ENCODE measurements at places on chromosomes 2 and 18.

DNA sequence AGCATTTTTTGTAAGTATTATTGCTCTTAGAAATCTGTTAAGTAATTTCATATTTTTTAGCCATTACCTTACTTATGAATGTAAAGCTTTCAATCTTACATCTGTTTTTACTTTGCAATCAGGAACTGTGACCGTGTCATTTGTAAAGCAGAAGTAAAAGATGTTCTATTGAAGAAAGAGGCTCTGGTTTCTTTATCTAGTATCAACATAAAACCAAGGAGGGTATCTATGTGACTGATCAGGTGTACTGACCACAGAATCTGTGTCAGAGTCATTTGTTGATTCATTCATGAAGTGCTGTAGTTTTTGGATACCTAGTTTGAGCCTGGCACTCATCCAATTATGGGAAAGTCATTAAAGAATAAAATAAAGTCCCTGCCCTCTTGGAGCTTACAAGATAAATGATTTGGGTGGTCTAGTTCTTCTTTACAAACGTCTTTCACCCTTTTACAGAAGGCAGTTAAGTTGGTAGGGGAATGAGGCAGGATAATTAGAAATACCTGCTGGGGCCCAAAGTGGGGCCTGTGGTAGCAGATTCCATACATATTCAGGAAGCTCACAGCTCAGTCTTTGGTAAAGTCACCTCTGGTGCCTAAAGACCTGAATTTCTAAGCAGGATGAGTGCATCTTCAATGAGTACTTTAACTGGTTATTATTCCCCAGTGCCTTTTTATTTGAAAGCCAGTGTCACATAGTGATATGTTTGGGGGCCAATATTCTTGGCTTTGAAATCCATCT is 260.6 kb upstream of the NT5C1B start:
- no peak for DNase-seq

- DNase-seq, result no peak
Observed at GRCh38 chr2:231935207-231935524, 9.0 kb upstream of the NPPC start.

DNA sequence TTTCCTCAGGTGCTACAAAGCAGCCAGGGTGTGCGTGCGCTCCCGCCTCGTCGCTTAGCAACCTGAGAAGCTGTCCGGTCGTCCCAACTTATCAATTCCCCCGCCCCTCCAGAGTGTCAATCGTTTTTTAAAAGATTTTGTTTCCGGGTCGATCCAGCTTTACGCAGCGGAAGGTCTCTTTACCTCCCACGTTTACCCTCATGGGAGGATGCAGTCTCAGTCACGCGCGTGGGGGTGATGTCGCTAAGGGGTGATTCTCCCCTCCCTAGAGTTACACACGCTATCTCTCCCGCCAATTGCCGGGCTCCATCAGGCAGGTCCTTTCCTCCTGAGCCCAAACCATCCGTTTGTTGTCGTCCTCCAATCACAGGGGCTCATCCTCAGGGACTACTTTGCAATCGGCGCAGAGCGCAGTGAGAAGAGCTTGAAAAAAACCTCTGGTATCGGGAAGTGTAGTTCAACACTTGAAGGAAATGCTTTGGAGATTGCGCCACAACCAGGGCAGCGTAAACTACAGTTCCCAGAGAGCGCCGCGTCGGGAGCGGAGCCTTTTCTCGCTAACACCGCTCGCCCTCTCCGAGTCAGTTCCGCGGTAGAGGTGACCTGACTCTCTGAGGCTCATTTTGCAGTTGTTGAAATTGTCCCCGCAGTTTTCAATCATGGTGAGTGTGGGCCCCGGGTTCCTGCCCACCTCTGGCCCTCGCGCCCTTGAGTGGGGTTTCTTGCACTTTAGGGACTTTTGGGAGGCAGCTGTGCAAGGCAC is at the start of the genes MDH1 and WDPCP:
Gene MDH1 (plus strand): TSS at position 579 of the 763 bp plus-strand sequence. CDS start 81 bp downstream, at position 660.
Gene WDPCP (minus strand): TSS at position 93 of the 763 bp plus-strand sequence. CDS start 206 bp downstream, outside the sequence.
- DNase-seq, result peak; percentile 98

GRCh38 chr2:232008907-232009638 is 47.6 kb downstream of the DIS3L2 start:
- DNase-seq, result peak; percentile 5

- DNase-seq, result no peak
Observed at GRCh38 chr2:68104111-68104835, 41.5 kb upstream of the C1D start.

DNA sequence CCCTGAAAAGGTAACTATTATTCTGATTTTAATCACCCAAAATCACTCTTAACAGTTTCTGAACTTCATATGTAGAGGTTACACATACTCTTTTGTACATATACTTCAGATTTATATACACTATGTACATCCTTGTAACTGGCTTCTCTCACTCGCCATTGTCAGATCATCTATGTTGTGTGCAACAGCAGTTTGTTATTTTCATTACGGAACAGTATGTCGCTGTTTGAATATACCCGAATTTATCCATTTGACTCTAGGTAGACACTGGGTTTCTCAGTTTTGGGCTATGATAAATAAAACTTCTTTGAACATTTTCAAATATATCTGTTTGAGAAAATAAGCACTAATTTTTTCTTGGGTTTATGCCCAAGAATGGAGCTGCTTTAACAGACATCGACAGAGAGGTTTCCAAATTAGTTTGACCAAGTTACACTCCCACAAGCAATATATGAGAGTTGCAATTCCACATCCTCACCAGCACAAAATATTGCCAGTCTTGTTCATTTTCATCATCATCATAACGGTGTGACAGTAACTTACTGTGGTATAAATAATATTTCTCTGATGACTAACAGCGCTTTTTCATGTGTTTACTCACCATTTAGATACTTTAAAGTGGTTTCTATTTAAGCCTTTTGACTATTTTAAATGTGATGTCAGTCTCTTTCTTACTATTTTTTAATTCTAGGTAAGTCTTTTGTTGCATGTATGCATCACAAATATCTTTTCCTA is 80.9 kb downstream of the SMC6 start:
- peak; percentile 32 for DNase-seq

DNA sequence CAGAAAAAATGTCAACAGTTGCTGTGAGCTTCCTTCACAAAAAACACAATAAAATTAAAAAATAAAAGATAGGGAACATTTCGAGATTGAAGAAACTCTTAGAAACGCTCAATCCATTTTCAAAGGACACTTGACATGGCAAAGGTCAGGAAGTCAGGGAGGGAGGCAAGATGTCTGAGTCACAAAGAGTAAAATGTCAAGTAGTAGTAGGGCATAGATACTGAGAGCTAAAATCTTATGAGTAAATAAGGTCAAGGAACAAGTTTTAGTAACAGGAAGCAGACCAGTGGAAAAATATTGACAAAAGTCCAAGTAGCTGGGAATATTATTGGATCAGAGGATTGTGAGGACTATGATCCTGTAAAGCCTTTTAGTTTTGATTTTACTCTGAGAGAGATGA is 495.6 kb downstream of the TMX3 start:
- DNase-seq, result no peak

DNA sequence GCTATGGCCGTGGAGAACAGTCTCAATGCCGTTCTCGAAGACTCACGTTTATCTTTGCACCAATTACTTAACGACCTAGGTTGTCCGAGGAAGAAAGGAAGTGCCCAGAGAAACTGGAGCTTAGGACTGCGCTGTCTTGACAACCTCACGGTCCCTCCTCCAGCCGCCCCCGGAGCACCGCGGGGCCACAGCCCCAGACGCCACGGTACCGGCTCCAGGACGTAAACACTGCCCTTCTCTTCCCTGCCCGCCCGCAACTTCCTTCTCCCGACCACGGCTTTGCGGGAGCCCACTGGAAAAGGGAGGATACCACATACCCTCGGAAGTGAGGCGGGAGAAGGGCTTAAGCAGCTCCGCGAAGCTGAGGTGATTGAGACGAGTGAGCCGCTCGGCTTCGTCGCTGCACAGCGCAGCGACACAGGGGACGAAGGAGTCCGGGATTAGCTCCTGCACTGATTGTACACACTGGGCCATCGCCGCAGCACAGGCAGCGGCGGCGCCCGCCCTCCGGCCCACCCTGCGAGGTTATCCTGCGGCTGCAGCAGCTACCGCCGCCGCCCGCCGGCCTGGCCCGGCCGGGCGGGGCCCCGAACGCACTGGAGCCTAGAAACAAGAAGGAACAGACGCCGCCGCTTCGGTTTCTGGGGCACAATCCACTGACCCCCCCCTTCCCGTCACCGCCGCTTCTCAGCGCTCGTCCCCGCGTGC is 483 bp downstream of the TRAPPC8 start:
- DNase-seq, result no peak

DNA sequence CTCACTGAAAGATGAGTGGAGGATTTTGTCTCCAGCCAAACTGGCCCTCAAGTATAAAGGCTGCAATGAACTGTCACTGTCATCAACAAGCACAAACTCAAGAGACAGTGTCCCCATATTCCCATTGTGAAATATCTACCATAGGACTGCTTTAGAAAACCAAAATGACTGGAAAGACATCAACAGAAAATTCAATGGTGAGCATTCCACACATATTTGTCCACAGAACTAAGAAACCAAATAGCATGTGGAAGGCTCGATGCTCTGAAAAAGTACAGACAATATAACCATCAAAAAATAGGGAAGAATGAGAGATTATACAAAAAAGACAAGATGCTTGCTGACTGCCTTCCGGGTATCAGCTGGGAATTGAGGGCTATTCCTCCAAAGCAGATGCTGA is 37.6 kb downstream of the TGFBRAP1 start:
- DNase-seq, result no peak

- no peak for DNase-seq
Observed at GRCh38 chr2:221153226-221153625, 418.9 kb downstream of the EPHA4 start.

- no peak for DNase-seq
Observed at GRCh38 chr2:201858281-201859184, 52.2 kb downstream of the CDK15 start.

GRCh38 chr2:144449028-144449406 is 70.9 kb downstream of the ZEB2 start:
- DNase-seq, result no peak

DNA sequence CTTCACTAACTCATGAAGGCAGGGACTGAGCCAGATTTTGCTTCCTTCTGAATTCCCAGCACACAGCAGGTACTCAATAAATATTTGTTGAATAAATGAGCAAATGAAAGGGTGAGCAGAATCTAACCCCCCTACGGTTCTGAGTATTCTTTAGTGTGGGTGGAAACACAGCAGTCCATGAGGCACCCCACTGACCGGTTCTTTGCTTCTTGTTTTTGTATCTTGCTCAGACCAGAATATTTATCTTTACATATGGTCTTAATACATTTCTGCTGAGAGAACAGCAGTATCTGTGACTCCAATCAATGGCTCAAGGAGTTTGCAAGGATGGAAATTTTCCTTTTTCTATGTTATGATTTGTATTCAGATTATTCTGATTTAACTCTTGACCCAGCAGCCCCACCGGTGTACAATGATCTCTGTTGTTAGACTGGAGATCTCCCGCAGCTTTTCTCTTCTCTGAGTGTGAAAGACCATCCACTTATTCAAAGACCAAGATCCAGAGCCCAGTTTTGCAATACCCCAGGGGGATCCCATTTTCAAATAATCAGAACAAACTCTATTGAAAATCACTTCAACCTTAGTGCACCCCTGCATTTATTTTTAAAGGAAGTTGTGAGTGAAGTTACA is 506.5 kb upstream of the TNP1 start:
- no peak for DNase-seq

DNA sequence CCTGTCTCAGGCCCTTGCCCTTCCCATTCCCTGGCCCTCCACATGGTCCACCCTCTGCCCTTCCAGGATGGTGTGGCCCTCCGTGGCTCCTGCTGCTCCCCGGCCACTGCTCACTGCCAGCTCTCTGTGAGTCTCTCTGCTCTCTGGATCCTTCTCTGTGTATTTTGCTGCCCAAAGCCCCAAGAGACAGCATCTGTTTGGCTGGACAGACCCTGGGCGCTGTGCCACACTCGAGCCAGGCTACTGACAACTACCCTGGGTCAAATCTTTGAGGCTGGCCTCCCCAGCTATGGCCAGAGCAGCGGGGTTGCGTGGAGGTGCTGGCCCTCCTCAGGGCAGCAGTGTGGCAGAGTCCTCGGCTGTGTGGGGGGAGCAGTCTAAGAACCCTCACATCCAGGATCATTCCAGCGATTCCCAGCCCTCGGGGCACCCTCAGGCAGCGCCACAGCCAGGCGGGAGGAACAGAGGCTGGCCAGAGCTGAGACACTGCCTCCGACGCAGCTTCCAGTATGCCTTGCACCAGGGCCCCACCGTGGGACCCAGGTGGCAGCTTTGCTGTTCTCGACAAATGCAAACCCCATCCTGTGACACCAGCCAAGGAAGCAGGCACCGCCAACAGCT is 139.4 kb upstream of the GLI2 start:
- DNase-seq, result no peak

- DNase-seq, result no peak
Observed at GRCh38 chr2:210188755-210189154, 17.5 kb upstream of the KANSL1L start.

DNA sequence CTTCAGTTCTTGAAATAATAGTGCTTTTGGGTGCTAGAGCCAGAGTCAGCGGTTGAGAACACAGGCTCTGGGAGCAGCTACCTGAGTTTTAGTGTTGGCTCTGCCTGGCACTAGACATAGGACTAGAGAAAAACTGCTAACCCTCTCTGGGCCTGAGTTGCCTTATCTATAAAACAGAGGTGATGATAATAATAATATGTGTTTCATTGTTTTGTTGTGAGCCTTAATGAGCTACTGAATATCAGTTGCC is 391.7 kb downstream of the PTPRM start:
- no peak for DNase-seq

DNA sequence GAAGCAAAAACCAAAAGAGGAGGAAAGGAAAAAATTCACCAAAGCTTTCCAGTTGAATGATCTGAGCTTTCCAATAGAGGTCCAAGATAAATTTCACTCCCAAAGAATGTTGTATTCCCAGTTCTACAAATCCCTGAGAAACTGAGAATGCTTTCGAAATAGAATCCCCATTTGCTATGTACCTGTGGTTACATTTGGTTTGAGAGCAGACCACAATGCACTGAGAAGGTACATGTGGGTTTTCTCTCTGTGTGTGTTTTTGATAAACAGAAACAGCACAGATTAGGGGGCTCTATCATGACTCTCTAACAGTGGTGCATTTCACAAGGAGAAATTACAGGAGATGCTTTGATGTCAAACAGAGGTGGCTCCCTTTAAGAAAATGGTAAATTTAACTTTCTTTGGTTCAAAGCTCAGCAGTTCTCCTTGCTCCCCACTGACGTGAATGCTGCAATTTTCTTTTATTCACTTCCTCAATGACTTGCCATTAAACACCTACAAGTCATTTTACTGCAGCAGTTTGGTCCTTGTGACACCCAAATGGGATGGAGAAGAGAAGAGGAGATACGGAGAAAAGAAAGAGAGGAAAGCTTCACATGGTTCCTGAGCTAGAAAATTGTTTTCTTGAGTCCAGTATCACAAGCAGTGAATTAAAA is 108.7 kb downstream of the EPHA4 start:
- no peak for DNase-seq

Data from SJSA1 (cell line).